ENCODE measurements at places on chromosomes 2 and 18. TPM values are rescaled to one million over a fixed set of nuclear protein-coding genes. Genes with fewer than 3 reads are reported as not detected.

GRCh38 chr2:182444806-182445205 lies 18.0 kb upstream of the PDE1A start:
- no peak for DNase-seq
- no peaks in the 10 kb centered on the region for H3K4me1 ChIP-seq
- H3K4me3 ChIP-seq = no peak overlapping the region
- H3K36me3 ChIP-seq = no peaks in the 10 kb centered on the region
- no peaks in the 10 kb centered on the region for H3K27me3 ChIP-seq

GRCh38 chr2:230455005-230455684 lies 39.1 kb downstream of the SP100 start:
- no peak overlapping the region for H3K27ac ChIP-seq
- H3K4me1 ChIP-seq = peaks cover 62% of the 10 kb centered on the region
- DNase-seq = no peak
- no peaks in the 10 kb centered on the region for H3K27me3 ChIP-seq
- peaks cover 83% of the 10 kb centered on the region for H3K36me3 ChIP-seq

- peaks cover 2% of the 10 kb centered on the region for H3K4me1 ChIP-seq
- H3K27ac ChIP-seq = no peak overlapping the region
- peak overlapping the region; percentile 56 for H3K4me3 ChIP-seq
These were observed 336 bp downstream of the THNSL2 start for GRCh38 chr2:88170472-88170892.

GRCh38 chr2:101729521-101730190 lies 32.1 kb downstream of the MAP4K4 start:
- peaks cover 92% of the 10 kb centered on the region for H3K4me1 ChIP-seq
- peaks cover 11% of the 10 kb centered on the region for H3K36me3 ChIP-seq
- no peaks in the 10 kb centered on the region for H3K27me3 ChIP-seq

Gene RESP18
- total RNA-seq = not detected

Measured in activated naive CD4-positive, alpha-beta T cell treated with anti-CD3 and anti-CD28 coated beads for 36 hours (primary cell).